ENCODE measurements at places on chromosomes 11 and 22. TPM values are rescaled to one million over a fixed set of nuclear protein-coding genes. Genes with fewer than 3 reads are reported as not detected.

The RPS6KB2 gene
- 51.2 TPM for total RNA-seq

The IFITM1 gene
- total RNA-seq: 0.28 TPM

The SCGB1D2 gene
- not detected for total RNA-seq

The UBQLN3 gene
- total RNA-seq: not detected

The CREB3L1 gene
- total RNA-seq: 4.0 TPM

The NNMT gene
- total RNA-seq: 380 TPM

The NXPE4 gene
- total RNA-seq: not detected

The HIPK3 gene
- 16.5 TPM for total RNA-seq

The MAP6 gene
- 1.4 TPM for total RNA-seq

The CYTH4 gene
- total RNA-seq: 0.59 TPM

The MMP10 gene
- total RNA-seq: 0.54 TPM

The MRGPRX4 gene
- total RNA-seq: not detected

The INS gene
- total RNA-seq: not detected

The SOX10 gene
- total RNA-seq: not detected

The C22orf23 gene
- total RNA-seq: 0.23 TPM

The SLC16A8 gene
- not detected for total RNA-seq

The TENM4 gene
- total RNA-seq: 0.11 TPM

The CBLIF gene
- total RNA-seq: not detected

The LARGE1 gene
- total RNA-seq: 4.1 TPM

The DDT gene
- 169 TPM for total RNA-seq

The CRYBB3 gene
- 0.09 TPM for total RNA-seq

The TTC36 gene
- not detected for total RNA-seq

The TEAD1 gene
- 77.5 TPM for total RNA-seq

The CASP1 gene
- 0.17 TPM for total RNA-seq

The CCDC157 gene
- 3.2 TPM for total RNA-seq

The OR4A16 gene
- total RNA-seq: not detected

All from A549 treated with AZD2906 at 1 μM for 4 hours (cell line).